ENCODE measurements at places on chromosomes 5 and 9. TPM values are rescaled to one million over a fixed set of nuclear protein-coding genes. Genes with fewer than 3 reads are reported as not detected.
A peak's percentile ranks its signal among the peaks of the same experiment; 100 is the strongest.

The TEX48 gene
- not detected for total RNA-seq

The CD14 gene
- 29.6 TPM for total RNA-seq

- DNase-seq: no peak
Measured at GRCh38 chr5:68490406-68490805, 274.9 kb downstream of the PIK3R1 start.

GRCh38 chr5:145483212-145483611, 351.9 kb downstream of the PRELID2 start:
- no peak for DNase-seq

GRCh38 chr9:20962536-20963225, 68.8 kb downstream of the HACD4 start:
- DNase-seq: no peak

DNA sequence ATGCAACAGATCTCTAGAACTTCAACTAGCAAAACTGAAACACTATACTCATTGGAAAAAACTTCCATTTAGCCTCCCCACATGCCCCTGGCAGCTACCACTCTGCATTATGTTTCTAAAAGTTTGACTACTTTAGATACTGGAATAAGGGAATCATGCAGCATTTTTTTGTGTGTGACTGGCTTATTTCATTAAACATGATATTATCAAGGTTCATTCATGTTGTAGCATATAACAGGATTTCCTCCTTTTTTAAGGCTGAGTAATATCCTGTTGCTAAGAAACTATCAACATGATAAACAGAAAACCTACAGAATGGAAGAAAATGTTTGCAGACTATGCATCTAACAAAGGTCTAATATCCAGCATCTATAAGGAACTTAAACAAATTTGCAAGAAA, 597.9 kb downstream of the DMRTA1 start:
- no peak for DNase-seq

GRCh38 chr5:43514471-43514815, 505 bp downstream of the C5orf34 start:
- no peak for DNase-seq

DNA sequence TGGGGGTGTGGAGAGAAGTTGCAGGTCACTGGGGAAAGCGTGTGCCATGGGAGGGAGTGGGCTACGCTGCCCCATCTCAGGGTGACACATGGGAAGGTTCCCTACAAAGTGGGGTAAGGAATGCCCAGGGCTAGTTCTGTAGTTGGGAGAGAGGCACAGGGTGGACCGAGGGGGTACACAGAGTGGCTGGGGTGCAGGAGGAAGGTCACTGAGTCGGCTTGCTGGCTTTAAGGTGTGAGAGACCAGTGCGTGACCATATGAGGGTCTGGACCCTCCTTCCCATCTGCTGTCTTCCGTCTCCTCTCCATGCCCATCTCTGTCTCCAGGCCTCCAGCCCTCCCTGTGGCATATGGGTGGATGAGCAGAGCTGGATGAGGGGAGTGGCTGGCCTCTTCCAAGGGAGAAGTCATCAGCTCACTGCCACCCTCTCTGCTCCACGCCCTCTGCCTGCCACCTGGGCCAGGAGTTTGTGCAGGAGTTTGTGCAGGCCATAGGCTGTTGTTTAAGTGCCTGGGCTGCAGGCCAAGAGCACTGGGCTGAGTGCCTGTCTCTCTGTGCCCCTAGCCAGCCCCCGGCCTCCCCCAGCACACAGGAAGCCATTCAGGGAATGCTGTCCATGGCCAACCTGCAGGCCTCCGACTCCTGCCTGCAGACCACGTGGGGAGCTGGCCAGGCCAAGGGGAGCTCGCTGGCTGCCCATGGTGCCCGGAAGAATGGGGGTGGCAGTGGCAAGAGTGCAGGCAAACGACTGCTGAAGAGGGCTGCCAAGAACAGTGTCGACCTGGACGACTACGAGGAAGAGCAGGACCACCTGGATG, 96.8 kb downstream of the PHF2 start:
- peak; percentile 81 for DNase-seq

The AIF1L gene
- total RNA-seq: 11.0 TPM

DNA sequence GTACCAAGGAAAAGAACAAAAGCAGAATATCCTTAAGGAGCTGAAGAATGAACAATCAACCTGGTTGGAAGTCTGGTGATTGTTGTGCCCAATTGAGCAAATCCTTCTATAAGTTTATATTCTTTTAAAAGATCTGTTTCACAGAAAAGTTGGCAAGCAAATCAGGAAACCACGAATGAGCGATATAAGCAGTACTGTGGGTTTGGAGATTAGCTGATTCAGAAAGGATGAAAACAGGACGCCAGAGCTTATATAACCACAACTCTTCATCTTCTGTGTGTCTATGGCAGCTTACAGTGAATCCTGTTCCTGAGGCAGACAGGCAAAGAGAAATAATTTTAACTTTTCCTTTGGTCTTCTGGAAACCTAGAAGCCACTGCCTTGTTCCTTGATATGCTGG, 61.7 kb downstream of the SLC38A9 start:
- no peak for DNase-seq

The TRIP13 gene
- total RNA-seq: 0.57 TPM

- no peak for DNase-seq
Measured at GRCh38 chr9:105496826-105497225, 49.0 kb downstream of the FSD1L start.

The FAM81B gene
- total RNA-seq: not detected

- DNase-seq: no peak
Measured at GRCh38 chr5:159198063-159199036, 11.0 kb downstream of the RNF145 start.

- DNase-seq: no peak
Measured at GRCh38 chr5:142618130-142618523, 67.8 kb downstream of the FGF1 start.

The ABHD17B gene
- 7.8 TPM for total RNA-seq

The ABITRAM gene
- 11.1 TPM for total RNA-seq

The PLEKHG4B gene
- 0.03 TPM for total RNA-seq

- DNase-seq: no peak
Measured at GRCh38 chr9:107586493-107586892, 96.9 kb upstream of the KLF4 start.

DNA sequence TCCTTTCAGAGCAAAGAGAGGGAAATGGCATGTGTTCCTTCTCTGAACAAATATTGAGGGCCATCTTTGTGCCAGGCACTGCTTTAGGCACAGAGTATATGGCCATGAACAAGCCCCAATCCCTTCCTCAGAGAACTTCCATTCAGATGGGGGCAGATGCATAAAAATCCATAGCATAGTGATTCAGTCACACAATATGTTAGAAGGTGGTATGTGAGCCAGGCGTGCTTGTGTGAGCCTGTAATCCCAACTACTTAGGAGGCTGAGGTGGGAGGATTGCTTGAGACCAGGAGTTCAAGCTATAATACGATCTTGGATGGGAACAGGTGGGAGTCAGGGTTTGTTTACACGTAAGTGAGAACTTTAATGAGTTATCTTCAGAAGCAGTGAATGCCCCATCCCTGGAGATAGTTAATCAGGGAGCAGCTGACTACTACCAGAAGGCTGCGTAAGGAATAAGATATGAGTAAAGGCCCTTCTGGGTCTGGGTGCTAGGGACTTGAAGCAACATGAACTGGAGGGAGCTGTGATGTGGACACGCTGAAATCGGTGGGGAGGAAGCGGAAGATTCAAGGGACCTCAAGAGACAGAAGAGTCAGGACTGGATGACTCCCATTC, 27.1 kb downstream of the NANS start:
- DNase-seq: no peak

The PTBP3 gene
- total RNA-seq: 20.8 TPM

DNA sequence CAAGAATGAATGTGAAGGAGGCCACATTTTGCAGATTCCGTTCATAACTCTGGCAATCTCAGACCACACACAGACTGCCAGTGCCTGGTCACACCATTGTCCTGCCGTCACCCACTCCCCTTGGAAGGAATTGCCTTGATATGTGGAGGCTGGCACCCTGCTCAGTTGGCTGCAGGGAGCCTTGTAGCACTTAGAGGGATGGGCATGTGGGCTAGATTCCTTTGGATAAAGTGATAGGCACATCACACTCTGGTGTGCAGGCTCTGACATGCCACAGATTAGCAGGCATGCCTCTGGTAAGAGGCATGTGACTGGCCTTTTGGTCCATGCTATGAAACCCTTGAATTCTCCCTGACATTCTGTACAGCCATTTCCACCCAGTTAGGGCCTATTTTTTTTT, 254.6 kb upstream of the PIK3R1 start:
- DNase-seq: no peak

- DNase-seq: no peak
Measured at GRCh38 chr5:95664204-95664786, 17.7 kb downstream of the RFESD start.

The IFNA2 gene
- not detected for total RNA-seq

DNA sequence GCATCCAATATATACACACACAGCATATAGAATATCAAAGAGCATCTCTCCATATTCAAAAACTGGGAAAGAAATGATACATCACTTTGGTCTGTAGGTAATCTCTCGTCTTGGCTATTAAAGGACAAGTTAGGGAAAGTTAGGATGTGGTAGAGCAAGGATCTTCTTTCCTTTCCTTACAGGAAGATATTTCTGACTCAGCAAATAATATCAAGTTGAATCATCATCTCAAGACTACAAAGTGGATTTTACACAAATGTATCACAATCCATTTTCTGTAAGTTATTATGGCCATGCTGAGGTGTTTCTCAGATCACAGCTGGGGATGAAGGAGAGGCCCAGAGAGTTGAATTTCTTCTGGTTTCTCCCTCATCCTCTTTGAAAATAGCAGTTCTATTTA, 651.7 kb upstream of the CCNG1 start:
- DNase-seq: no peak

The GADD45G gene
- 29.6 TPM for total RNA-seq

The MAPK9 gene
- 37.5 TPM for total RNA-seq

The KIF4B gene
- 0.13 TPM for total RNA-seq

- DNase-seq: no peak
Measured at GRCh38 chr9:114487607-114488300, 17.5 kb downstream of the WHRN start.

The SPATA6L gene
- 2.4 TPM for total RNA-seq

- DNase-seq: no peak
Measured at GRCh38 chr9:13716090-13716489, 436.6 kb upstream of the MPDZ start.

GRCh38 chr5:132458651-132459030, 31.9 kb downstream of the IRF1 start:
- no peak for DNase-seq

DNA sequence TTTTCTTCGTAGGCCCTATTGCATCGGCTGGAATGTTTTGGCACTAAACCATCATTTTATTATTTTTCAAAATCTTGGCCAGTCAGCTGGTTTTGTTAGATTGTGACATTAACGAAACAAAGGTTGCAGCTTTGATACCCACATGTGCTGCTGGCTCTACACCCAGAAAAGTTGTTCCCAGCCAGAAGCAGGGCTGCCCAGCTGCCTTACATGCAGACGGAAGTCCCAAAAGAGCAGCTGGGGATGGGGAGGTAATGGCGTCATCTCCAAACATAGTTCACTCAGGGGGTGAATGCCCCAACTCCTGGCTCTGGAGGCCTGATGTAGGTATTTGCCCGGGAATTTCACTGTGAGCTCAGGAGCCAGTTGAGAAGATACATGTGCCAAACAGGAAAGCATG, 23.3 kb downstream of the TMEM171 start:
- no peak for DNase-seq

DNA sequence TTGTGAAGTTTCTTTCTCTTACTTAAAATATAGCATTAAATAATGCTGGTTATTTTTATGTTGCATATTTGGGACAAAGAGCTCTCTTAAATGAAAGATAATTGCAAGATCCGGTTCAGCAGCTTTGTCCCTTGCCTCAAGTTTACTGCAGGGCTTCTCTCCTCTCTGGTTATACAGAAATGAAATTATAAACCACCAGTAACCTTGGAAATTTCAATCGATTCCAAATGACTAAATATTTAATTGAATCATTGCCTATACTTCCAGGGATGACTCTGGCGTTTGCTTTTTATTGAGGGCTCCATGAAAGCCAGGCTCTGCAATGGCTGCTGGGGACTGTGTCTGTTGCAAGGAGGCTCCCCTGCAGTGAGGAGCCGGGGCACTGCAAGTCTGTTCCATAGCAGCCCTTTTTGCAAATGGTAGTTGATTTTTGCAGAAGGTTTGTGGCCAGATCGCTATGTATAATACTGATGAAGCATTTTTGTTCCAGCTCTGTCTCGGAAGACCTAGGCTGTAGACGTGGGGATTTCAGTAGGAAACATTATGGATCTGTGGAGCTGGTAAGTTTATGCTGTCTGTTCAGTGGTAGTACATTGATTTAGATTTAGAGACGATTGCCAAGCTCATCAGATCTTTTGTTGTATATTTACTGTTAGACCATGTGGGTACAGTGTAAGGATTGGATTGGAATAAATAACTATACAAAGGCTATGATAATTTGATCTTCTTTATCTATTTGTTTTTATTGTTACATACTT, at the start of gene GARNL3:
GARNL3 (plus strand) TSS at position 313 of the 758 bp plus-strand sequence; CDS start at position 417, 104 bp downstream.
- DNase-seq: no peak

- DNase-seq: peak; percentile 14
Measured at GRCh38 chr5:170164087-170164486, 58.4 kb downstream of the FOXI1 start.

The GABRA6 gene
- not detected for total RNA-seq

The LCP2 gene
- 6.2 TPM for total RNA-seq

GRCh38 chr5:148398698-148399121, 15.0 kb downstream of the FBXO38 start:
- no peak for DNase-seq

The PCDHGA6 gene
- 11.5 TPM for total RNA-seq

The PTPDC1 gene
- total RNA-seq: 14.0 TPM

The FREM1 gene
- 2.4 TPM for total RNA-seq

DNA sequence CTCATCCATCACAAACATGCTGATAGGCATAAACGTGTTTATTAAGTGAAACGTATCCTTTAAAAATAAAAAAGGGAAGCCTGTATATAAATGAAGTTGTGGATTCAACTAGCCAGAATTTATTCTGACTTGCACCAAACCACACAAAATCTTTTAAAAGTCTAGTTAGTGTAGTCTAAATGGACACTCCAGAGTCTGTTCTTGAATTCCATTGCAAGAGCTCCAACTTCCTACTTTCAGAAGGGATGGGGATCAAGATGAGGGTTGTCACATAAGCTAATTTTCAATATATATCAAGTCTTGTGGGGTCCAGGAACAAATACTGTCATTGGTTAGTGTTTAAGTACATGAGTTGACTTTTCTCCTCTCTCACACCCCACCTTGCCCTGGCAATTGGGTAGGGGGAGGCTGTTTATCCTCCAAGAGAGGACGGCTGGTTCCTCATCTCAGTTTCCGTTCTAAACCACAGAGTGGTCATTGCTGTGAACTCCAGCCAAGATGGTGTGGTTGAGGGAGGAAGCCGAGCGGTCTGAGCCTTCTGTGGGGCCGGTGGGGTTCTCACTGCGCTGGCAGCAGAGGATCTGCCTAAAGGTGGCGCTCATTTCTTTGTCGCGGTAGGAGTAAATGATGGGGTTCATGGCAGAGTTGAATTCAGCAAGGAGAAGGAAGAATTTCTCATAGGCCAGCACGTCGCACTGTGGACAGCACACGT, 163.2 kb downstream of the LPAR1 start:
- peak; percentile 76 for DNase-seq

GRCh38 chr5:132027027-132027426, 15.6 kb upstream of the ACSL6 start:
- no peak for DNase-seq

- DNase-seq: no peak
Measured at GRCh38 chr9:137919095-137919465, 41.5 kb downstream of the CACNA1B start.
